Stimulated activated CD4-positive, alpha-beta T cell treated with anti-CD3 and anti-CD28 coated beads, Interleukin-2, amount 100 ng/mL, for 48 hours (primary cell): ENCODE measurements at places on chromosomes 4 and X.

DNA sequence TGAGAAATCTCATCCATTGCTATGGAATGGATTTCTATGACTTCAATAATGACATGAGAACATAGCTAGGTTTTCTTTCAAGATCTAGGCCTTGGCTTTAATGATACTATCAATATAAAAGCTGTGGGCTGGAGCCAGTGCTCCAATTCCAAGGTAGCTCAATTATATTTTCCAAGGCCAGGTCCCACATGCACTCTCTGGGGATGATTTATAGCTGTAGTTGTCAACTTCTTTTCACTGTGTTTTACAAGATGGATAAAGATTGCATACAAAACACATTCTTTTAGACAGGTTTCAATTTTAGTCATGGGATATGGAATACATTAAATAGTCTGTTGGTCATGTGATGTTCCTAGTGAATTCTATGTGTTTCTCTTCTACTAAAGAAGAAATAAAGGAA lies 156.7 kb downstream of the DCAF12L1 start:
- DNase-seq, result no peak

- DNase-seq, result no peak
Observed at GRCh38 chrX:110286106-110286505, 31.8 kb downstream of the AMMECR1 start.

GRCh38 chr4:170589597-170590191 lies 499.9 kb upstream of the AADAT start:
- DNase-seq, result no peak

- DNase-seq, result no peak
Observed at GRCh38 chrX:7420717-7421116, 272.8 kb upstream of the PUDP start.

GRCh38 chrX:55484948-55485347 lies 4.7 kb downstream of the USP51 start:
- no peak for DNase-seq

- no peak for DNase-seq
Observed at GRCh38 chr4:37904824-37905223, 13.9 kb downstream of the TBC1D1 start.

DNA sequence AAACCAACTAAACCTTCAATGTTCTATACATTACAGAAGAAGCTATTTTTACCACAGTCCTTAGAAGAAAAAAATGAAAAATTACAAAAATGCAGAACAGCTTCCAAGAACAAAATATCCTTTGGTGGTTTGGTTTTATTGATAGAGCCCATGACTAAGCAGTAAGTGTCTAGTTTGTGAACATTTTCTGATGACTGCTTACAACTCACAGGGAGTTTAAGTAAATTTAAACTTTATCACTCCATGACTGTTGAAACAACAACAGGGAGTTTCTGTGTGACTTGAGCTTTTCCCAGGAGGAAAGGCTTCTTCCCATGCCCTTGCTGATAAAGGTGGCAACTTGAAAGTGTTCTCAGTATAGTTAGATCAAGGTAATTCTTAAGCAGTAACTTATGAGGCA lies 2.9 kb downstream of the PF4 start:
- DNase-seq, result no peak

DNA sequence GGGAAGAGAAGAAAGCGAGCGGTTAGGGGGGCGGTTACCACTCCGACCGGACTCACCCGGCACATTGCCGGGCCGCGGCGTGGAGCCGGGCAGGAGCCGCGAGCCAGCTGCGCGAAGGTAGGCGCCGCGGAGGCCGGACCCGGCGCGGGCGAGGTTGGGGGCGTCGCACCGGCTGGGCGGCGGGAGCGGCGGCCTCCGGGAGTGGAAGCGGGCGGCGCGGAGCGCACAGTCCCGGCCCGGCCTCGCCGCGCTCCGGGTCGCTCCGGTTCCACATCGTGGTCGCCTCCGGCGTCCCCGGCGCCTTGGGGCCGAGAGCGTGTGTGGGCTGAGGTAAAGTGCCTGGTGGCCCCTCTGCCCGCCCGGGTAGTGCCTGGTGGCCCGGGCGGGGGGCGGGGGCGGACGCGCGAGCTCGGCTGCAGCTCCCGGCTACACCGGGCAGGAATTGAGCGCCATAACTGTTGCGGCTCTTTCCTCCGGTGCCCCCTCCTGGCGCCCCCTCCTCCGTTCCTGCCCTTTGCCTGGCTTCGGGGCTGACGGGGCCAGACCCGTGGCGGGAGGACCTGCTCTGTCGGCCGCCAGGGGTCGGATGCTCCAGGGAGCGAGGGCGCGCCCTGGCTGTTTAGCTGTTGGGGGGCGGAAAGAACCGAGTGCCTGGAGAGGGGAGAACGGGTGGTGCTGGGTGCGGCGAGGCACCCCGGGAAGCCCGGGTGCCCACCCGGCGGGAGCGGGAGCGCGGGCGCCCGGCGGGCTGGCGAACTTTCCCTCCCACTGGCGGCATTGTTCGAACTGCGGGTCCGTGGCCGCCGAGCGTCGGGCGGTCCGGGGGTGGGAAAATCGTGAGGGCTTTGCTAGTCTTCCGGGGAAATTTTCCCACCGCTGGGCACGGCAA lies 626 bp downstream of the JADE3 start:
- no peak for DNase-seq
